Activated CD8-positive, alpha-beta memory T cell treated with anti-CD3 and anti-CD28 coated beads, Interleukin-2, amount 50 U/mL, for 48 hours (primary cell): ENCODE measurements at places on chromosomes 4 and X.

DNA sequence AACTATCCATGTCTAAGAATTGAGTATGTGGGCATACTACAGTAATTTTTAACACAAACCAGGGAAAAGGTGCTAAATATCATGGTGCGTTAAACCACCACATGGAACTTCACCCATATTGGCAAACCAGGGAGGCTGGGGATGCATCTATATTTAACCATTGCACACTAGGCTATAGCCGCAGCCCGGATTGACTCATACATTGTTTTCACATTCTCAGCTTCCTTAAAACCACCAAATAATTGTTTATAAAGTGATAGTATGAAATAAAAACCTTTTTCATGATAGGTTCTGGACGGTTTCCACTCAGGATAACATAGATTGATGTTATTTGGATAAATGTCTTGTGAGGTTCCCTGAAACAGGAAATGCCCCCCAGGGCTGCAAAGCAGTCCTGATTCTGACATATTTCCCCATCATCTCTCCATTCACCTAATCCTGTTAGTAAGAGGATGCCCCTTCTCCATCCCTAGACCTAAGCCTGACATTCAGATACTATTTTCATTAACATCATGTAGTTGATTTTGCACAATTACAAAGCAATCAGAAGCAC, 7.9 kb downstream of the COL25A1 start:
- no peak for DNase-seq

DNA sequence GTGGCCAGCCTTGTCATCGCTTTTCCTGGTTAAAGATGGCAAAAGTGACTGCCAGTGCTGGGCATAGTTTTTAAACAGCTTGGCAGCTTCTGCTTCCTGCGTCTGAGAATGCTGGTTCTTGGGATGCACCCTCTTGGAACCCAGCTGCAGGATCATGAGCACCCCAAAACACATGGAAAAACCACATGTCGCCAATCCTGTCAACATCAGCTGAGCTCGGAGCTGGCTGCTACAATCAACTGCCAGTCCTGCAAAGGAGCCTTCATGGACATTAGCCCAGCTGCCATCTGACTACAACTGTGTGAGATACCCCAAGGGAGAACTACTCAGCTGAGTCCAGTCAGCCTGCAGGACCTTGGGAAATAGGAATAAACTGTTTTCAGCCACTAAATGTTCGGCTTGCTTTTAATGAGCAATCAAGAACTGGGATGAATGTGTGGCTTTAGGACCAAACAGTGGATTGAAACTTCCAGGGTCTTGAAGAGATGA, 31.0 kb downstream of the OSTC start:
- no peak for DNase-seq

- DNase-seq: no peak
Observed at GRCh38 chr4:4267981-4268380, 20.0 kb upstream of the TMEM128 start.

- no peak for DNase-seq
Observed at GRCh38 chrX:16771483-16772398, 14.5 kb upstream of the TXLNG start.

- no peak for DNase-seq
Observed at GRCh38 chr4:100728861-100729260, 211.0 kb upstream of the EMCN start.

DNA sequence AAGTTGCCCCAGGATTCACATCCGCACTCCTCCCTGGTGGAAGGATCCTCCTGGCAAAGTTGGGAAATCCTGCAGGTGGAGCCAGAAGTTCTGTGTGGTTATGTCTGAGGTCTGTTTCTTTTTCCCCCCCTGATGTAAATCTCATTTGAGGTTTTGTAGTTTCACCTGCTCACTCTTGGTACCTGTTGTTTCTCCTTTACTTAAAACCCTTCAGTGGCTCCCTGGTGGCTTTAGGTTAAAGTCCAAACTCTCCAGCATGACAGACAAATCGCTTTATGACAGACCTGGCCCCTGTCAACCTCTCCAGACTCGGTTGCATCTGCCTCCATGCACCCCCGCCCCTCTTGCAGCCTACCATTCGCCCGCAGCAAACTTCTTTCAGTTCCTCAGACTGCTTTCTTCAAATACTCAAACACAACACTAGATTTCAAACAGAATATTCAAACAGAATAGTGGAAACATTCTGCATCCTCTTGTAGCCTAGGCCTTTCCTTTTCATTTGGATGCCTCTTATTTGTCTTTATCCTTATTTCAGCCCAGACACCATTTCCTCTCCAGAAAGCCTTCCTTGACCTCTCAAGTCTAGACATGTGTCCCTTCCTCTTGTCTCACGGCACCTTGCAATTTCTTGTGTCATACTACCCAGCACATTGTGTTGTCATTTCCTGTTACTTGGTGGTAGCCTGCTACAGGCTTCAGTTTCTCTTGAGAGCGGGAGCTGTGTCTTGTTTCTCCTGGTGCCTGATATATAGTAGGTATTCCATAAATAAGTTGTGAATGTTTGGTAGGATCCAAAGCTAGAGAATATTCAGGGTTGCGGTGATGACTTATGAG, 24.8 kb downstream of the IL13RA1 start:
- no peak for DNase-seq

GRCh38 chr4:78237360-78237759, 180.2 kb downstream of the FRAS1 start:
- no peak for DNase-seq

- DNase-seq: no peak
Observed at GRCh38 chr4:158302076-158302866, 92.0 kb downstream of the TMEM144 start.

GRCh38 chr4:108010167-108010566, 20.5 kb downstream of the HADH start:
- no peak for DNase-seq

- DNase-seq: no peak
Observed at GRCh38 chr4:168841000-168841671, 168.9 kb downstream of the CBR4 start.

GRCh38 chrX:149495573-149496071, 9.5 kb downstream of the IDS start:
- no peak for DNase-seq

DNA sequence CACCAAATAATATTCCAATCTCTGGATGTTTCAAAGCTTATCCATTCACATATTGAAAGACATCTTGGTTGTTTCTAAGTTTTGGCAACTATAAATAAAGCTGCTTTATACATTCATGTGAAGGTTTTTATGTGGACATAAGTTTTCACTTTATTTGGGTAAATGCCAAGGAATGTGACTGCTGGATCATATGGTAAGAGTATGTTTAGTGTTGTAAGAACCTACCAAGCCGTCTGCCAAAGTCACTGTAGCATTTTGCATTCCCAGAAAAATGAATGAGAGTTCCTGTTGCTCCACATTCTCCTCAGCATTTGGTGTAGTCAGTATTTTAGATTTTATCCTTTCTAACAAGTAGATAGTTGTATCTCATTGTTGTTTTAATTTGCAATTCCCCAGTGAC, 1047.7 kb downstream of the C4orf33 start:
- no peak for DNase-seq

DNA sequence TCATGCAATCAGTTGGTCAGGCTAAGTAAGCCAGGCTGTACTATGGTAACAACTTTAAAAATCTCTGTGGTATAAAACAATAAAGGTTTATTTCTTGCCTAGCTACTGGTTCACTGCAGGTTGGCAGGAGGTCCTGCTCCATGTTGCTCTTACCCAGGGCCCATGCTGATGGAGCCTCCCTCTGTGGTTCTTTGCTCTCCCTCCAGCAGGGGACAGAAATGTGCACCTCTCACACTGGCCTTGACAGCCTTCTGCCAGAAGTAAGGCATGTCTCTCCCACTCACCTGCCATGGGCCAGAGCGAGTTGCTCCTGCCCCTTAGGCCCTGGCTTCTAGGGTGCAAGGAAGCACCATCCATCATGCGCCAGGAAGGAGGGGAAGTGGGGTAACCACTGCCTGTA, 31.1 kb downstream of the CLDN22 start:
- DNase-seq: no peak

DNA sequence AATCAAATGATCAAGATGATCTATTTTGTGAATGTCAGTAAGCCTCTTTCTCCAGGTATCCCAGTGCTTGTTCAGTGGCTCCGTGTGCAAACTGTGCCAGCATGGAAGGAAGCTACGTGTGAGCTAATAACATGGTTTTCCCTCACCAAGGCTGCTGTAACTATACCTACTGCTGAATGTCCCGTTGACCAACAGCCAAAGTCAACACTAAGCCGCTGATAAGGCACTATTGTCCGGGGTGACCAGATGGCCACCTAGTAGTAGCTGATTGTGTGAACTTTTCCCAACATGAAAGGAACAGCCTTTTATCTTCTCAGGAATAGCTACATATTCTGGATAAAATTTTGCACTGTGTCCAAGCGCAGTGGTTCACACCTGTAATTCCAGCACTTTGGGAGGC, 58.0 kb upstream of the ABCG2 start:
- no peak for DNase-seq

GRCh38 chrX:132452911-132453550, 35.8 kb downstream of the MBNL3 start:
- no peak for DNase-seq

DNA sequence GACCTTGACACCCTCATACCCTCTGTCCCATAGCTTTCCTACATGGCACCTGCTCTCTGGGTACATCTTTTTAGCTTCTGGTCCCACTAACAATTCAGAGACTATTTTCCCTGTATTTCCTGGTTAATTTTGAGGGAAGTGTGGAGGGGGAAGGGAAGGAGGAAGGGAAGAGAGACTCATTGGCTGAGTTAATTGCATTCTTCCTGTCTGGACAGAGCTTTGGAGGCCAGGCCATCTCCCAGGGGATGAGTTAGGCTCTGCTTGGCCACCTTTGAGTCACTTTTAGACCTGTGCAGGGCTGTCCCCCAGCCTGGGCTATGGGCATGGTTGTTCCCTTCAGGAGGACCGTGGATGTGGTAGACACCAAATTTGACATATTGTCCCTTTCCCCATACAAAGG, 167.9 kb upstream of the PGRMC2 start:
- DNase-seq: no peak

GRCh38 chrX:109952985-109953905, 49.7 kb upstream of the TMEM164 start:
- no peak for DNase-seq

- no peak for DNase-seq
Observed at GRCh38 chr4:4362991-4363697, 23.8 kb upstream of the NSG1 start.

DNA sequence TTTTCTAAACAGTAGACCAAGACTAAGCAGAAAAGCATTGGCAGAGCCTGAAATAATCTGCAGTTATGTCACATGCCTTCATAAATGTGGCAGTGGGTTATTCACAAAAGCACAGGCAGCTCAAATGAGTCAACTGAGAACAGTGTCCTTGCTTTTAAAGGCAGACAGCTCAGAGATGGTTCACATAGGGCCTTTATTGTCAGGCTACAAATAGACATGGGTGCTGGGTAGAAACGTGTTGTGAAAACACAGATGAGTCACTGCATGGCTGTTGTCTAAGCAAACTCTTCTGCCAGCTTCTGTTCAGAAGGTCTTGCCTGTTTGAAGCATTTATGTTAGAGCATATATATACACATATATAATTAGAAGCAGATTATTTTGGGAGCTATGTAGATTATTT, 118.0 kb downstream of the SLC4A4 start:
- no peak for DNase-seq

- DNase-seq: no peak
Observed at GRCh38 chrX:137855490-137855889, 289.6 kb downstream of the ZIC3 start.
